ENCODE measurements at places on chromosomes 12 and 14.

DNA sequence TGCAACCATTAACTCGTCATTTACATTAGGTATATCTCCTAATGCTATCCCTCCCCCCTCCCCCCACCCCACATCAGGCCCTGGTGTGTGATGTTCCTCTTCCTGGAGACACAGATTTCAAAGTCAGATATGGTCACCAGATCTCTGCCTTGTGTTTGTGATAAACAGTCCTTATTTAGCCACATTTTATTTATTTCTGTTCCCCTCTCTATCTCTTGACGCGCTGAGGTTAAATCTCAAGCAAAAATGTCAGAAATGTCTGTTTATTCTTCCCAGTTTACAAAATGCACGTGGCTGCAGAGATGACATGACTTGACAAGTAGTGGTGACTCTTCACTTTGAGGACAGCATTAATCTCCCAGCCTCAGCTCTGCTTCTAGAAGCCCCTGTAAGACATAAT, 11.5 kb upstream of the RASSF3 start:
- DNase-seq, result no peak

GRCh38 chr14:105206873-105207272, 25.8 kb upstream of the NUDT14 start:
- DNase-seq, result no peak

DNA sequence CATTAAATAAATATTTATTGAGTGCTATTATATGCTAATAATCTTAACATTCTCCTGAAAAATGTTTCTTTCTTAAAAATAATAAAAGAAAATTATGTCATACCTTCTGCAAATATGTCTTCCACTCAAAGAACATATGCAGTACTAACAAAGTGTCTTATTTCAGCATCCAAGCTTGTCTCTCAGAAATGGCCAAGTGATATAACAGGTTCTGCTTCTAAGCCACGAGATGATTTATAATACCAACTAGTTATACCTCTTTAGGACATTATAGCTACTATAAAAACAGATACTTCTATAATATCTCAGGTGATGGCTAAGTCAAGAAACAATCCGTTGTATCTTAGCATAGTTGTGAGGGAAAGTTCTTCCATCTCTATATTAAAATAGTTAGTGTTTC, 128.1 kb upstream of the ARID2 start:
- DNase-seq, result no peak

DNA sequence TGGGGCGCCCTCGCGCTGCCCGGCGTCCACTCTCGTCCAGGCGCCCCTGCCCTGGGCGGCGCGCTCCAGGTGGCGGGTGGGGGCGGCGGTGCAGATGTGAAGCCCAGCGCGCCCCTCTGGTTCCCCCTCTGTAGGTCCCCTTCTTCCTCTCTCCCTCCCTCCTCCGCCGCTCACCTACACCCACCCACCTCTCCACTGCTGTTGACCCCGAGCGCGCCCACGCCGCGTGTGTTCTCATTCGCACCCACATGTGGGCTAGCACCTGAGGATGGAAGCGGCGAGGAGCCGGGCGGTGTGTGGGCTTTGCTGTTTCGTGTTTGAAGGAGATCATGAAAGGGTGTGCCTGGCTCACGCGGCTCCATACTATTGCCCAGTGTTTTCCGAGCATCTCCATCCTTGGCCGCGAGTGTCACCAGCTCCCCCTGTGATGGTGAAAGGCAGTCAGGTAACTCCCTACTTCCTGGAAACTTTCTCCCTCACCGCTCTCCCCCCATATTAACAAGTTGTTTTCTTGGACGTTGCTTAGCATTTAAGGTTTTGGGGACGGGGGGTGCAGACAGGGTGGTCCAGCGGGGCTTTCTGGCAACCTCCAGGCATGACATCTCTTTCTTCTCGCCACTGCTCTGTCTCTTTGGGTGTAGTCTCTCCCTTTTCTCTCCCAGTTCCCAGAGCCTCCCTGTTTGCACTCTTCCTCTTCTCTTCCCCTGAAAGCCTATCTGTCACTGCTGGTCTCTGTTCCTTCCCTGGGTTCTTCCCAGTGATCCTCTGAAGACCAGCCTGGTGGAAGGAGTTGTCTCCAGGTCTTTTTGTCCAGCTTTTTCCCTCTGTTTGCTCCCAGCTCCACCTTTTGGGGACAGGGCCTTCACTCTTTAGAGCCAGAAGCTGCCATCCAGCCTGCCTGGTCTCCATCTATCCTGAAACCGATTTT, 1.6 kb downstream of the CACNA1C start:
- DNase-seq, result no peak

DNA sequence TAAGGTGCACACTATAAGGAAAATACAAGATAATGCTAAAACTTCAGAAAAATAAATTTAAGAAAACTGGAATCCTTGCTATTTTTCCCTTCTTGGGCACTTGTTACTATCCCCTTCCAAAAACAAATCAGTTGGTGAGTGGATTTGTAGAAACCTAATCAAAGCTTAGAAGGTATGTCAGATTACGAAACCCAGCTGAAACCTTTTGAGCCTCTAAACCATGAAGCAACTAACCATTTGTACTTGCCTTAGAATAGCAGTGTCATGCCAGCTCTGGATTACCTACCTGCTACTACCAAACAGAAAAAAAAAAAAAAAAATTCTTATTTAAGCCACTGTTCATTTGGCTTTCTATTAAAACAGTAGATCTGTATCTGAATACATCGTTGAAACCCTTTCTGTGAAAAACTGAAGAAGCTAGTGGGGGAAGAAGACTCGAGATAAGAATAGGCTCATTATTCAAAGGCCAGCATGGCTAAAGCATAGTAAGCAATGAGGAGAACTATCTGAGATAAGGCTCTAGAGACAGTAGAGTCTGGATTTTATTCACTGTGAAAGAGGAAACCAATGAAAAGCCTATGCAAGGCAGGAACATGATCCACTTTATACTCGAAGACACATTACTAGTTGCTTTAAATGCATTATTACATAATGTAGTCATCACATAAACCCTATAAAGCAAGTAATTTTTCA, 30.2 kb downstream of the OSBPL8 start:
- DNase-seq, result no peak

- no peak for DNase-seq
These were observed 545.2 kb upstream of the MGAT4C start for GRCh38 chr12:86801439-86801838.

DNA sequence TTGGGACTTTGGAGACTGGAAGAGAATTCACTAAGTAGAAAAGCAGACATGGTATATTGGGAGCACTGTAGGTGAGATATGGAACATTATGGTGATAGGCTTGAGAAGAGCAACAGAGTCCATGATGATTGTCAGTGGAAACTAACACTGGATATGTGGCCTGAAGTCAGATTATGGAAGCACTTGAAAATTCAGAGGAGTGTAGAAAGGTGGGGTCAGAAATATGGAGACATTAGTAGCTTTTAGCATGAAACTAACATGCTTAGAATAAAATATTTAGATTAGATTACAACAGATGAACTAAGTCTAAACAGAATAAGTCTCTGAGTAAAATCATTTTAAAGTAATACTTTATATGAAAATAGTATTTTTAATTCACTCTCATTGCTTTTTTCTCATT, 499.1 kb downstream of the TMEM117 start:
- no peak for DNase-seq

GRCh38 chr14:32414808-32415255, 85.7 kb downstream of the AKAP6 start:
- DNase-seq, result no peak

DNA sequence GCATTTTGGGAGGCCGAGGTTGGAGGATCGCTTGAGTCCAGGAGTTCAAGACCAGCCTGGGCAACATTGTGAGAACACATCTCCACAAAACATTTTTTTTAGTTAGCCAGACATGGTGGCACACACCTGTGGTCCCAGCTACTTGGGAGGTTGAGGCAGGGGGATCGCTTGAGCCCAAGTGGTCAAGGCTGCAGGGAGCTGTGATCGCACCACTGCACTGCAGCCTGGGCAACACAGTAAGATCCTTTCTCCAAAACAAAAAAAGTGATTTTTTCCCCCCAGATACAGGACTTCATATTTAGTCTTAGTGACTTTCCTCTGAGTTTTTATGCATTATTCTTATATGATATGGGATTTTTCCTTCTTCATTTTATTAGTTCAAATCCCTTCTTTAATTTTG, 20.2 kb downstream of the OXA1L start:
- no peak for DNase-seq

GRCh38 chr14:55505846-55506245, 65.4 kb upstream of the TBPL2 start:
- DNase-seq, result no peak

- DNase-seq, result peak; percentile 31
These were observed 73.8 kb upstream of the SRSF5 start for GRCh38 chr14:69693145-69693544.

DNA sequence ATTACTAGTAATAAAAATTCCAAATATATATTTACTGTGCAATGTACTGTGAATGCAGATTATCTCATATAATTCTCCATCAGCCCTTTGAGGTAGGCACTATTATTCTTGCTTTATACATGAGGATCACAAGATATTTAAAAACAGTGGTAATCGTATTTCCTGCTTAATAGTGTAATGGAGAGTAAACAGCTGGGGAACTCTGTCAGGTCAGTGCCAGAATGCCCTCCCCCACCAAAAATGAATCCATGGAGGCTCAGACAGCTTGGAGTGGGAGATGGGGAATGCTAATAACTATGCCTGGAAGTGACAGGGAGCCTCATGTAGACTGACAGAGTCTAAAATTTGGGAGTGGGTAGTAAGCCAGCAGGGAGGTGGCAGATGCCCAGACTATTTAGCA, 153.6 kb downstream of the PAH start:
- DNase-seq, result no peak

- no peak for DNase-seq
These were observed 69.2 kb upstream of the PSMA6 start for GRCh38 chr14:35222872-35223466.

GRCh38 chr14:68794851-68795596, 2.2 kb upstream of the ZFP36L1 start:
- DNase-seq, result peak; percentile 66

DNA sequence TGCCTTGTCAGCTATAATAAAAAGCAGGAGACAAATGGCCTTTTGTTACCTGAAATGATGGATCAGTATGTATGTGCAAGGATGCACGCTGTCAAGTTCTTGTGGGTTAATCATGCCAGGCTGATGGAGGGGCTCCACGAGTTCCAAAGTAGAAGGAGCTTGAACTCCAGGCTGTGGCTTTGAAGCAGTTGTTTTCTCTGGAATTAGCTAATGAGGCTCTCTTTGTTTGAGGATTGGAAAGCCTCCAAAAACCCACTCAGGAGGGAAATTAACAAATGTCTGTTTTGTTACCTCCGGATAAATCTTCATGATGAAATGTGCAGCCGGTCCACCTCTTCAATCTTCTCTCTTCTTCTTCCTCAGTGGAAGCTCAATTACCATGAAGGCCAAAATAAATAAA, 605.5 kb downstream of the DIO2 start:
- no peak for DNase-seq

- no peak for DNase-seq
These were observed 19.1 kb upstream of the ALX1 start for GRCh38 chr12:85260896-85261295.

GRCh38 chr12:2179953-2180736, 127.4 kb downstream of the CACNA1C start:
- peak; percentile 84 for DNase-seq

GRCh38 chr14:77124345-77125280, 17.0 kb downstream of the ZDHHC22 start:
- DNase-seq, result peak; percentile 46
